Cerebellar nuclear complex (tissue), 1 donor: ENCODE measurements at places on chromosomes 12 and 14.

DNA sequence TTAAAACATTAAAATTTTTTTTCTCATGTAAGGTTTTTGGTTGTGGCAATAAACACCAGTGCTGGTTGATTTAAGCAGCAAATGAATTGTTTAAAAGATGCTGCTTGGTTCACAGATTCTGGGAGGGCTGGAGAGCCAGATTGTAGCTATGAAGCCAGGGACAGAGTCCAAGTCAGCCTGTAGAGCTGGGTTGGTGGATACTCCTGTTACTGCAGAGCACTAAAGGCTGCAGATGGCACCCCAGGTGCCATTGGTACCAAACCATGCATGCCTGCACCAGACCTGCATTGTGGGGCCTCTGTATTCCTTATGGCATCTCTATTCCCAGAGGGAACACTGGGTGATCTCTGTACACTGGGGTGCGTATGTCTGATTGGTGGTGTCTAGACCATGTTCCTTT is 113.3 kb downstream of the SNAPC1 start:
- DNase-seq = peak; percentile 69

- no peak for DNase-seq
Measured at GRCh38 chr14:99173086-99173485, 98.9 kb downstream of the BCL11B start.

DNA sequence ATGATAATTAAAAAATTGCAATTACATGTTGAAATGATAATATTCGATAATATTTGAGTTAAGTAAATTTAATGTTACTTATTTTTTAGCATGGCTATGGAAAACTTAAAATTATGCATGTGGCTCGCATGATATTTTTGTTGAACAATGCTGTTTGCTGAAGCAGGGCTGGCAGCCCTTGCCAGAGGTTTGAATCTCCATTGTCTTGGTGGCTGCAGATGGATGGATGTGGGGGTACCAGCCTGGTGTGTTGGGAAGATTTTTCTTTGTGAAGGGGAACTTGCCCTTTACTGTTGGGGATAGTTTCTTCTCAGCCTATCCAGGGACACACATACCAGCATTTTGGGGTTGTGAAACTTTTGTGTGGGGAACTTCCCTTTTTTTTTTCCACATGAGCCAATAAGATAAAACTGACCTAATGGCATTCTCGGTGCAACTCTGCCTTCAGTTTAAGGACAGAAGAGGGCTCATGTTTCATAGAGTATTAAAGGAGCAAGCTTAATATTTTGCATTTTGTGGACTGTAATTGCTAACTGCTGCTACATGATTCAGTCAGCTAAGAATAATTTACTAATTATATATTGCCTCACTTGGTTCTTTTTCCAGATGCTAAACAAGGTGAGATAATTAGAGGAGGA is 8.8 kb downstream of the RASSF3 start:
- no peak for DNase-seq

- DNase-seq = no peak
Measured at GRCh38 chr12:111636209-111636945, 37.3 kb upstream of the ATXN2 start.

DNA sequence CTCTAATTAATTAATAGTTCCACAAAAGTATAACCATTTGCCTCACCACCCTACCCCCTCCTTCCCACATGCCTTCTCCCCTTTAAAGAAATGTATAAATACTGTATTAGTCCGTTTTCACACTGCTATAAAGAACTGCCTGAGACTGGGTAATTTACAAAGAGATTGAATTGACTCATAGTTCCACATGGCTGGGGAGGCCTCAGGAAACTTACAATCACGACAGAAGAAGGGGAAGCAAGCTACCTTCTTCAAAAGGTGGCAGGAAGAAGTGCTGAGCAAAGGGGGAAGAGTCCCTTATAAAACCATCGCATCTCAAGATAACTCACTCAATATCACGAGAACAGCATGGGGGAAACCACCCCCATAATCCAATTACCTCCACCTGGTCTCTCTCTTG is 8.2 kb upstream of the RESF1 start:
- no peak for DNase-seq

- DNase-seq = no peak
Measured at GRCh38 chr12:34151019-34151418, 128.7 kb downstream of the ALG10 start.

GRCh38 chr12:108663324-108664015 is 29.8 kb upstream of the SELPLG start:
- no peak for DNase-seq

GRCh38 chr14:106069804-106070625 is 543.6 kb downstream of the TMEM121 start:
- DNase-seq = no peak

- DNase-seq = no peak
Measured at GRCh38 chr12:113997365-113997764, 31.2 kb upstream of the RBM19 start.
